H1 (cell line): ENCODE measurements at places on chromosomes 4 and X. TPM values are rescaled to one million over a fixed set of nuclear protein-coding genes. Genes with fewer than 3 reads are reported as not detected.
A peak's percentile ranks its signal among the peaks of the same experiment; 100 is the strongest.

Gene KDM5C
- 82.2 and 88.5 TPM in 2 replicates for total RNA-seq

Gene GALNTL6
- total RNA-seq: 0.17 and 0.32 TPM in 2 replicates

- H3K36me3 ChIP-seq: no peaks in the 10 kb centered on the region
- H3K27me3 ChIP-seq: no peaks in the 10 kb centered on the region
- no peaks in the 10 kb centered on the region for H3K4me1 ChIP-seq
- H3K4me3 ChIP-seq: no peak overlapping the region
These were observed 58.3 kb upstream of the PRKX start for GRCh38 chrX:3771766-3772165.

DNA sequence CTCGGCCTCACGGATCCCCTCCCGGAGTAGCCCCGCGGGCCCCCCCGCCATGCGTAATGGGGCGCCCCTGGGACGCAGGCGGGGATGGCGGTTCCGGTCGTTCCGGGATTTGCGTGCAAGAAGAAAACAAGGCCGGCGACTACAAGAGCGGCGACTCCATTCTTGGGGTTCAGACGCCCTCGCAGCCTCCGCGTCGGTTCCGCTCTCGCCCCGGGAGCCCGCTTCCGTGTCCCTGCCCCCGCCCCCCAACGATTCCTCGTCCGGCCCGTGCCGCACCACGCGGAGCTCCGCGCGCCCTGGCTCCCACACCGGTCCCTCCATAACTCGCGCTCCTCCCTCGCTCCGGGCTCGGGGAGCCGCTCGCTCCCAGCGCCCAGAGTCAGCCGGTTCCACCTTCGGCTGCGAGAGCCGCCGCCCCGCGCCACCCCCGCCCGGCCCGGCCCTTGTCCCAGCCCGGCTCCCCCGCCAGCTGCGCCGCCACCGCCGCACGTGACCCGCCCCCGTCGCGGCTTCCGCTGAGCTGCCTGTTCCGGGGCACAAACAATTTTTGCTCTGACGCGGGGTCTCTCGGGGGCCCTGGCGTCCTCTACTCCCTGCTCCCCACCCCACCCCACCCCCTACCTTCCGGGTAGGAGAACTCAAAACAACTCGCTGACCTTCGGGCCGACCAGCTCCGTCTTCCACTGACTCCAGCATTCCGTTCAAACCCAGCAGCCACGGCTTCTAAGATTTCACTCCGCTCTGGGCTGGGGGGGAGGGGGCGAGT, 78.8 kb upstream of the BCOR start:
- H3K27ac ChIP-seq: peak overlapping the region; percentile 88; the same call in 1 of the 2 replicates
- H3K36me3 ChIP-seq: no peaks in the 10 kb centered on the region
- H3K4me1 ChIP-seq: peaks cover 11% of the 10 kb centered on the region

Gene ZNF275
- total RNA-seq: 8.1 and 8.2 TPM in 2 replicates
